ENCODE measurements at places on chromosomes 1 and 21. TPM values are rescaled to one million over a fixed set of nuclear protein-coding genes. Genes with fewer than 3 reads are reported as not detected.

Gene KRTAP20-1
- polyA plus RNA-seq: not detected

DNA sequence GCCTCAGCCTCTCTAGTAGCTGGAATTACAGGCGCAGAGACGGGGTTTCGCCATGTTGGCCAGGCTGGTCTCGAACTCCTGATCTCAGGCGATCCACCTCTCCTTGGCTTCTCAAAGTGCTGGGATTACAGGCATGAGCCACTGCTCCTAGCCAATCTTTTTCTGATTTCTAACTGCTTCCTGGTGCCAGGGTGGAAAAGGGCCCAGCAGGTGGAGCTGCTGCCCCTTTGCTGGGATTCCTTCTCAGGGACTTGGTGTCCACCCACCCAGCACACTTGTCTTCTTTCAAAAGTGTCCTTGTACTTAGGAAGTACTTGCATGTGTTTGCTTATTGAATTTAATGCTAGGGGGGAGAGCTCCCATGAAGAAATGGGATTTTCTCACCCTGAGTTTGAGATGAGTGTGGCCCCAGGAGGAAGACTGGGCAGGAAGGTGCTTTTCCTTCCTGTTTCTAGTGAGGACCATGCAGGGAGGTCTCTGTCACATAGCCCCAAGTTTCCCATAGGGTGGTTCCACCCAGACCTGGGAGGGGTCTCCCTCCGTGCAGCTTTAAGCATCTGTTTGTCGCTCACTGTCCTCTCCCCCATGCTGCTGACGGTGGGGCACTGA is 14.2 kb downstream of the UTP11 start:
- DNase-seq: peak; percentile 66

DNA sequence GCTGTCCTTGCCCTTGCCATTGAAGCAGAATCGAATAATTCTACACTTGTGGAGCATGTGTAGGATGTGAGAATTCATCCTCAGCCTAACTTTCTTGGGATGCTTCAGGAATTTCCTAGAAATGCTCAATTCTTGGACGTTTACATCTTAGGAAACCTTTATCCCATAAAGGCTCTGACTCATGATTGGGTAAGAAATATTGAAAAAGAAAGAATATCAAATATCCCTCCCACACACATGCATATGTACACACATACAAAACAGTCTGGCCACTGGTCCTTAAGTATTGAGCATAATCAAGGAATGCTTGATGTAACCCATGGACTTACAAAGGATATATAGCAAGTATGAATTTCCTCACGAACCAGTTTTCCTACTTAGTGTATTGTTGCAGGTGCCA is 83.9 kb upstream of the IPO9 start:
- no peak for DNase-seq

GRCh38 chr1:240468656-240469055 is 143.3 kb downstream of the GREM2 start:
- DNase-seq: no peak

DNA sequence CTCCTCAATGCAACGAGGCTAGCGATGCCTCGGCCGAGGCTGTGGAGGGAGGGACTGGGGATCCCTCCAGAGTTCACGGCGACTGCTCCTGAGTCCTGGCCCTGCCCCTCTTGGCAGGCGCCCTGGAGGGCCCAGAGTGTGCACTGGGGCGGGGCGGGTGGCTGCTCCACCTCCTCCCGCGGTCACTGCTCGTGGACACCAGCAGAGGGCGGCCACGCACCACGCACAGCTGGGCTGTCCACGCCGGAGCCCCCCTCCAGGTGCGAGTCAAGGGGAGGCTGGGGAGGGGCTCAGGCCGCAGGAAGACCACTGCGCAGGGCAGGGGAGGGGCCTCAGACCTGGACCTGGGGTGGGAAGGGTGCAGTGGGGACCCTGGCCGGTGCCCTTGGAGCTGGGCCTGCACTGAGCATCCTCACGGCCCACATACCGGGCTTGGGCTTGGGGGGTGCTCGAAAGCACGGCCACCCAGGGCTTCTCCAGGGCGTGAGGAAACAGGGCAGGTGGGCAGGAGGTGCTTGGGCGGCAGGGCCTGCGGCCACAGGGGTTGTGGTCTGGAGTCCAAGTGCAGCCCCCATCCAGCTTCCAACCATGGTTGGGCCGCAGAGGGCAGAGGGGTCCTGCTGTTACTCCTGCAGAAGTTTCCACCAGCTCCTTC is 20.6 kb upstream of the TTC34 start:
- peak; percentile 41 for DNase-seq

GRCh38 chr1:108643492-108644335 is 17.2 kb downstream of the HENMT1 start:
- DNase-seq: peak; percentile 73
